ENCODE measurements at places on chromosomes 11 and 22. TPM values are rescaled to one million over a fixed set of nuclear protein-coding genes. Genes with fewer than 3 reads are reported as not detected.

Gene GALNT18
- polyA plus RNA-seq = 20.7 TPM

GRCh38 chr11:101435408-101435973, 148.3 kb downstream of the TRPC6 start:
- no peak for DNase-seq

Gene MPZL3
- polyA plus RNA-seq = 8.4 TPM

GRCh38 chr11:78067704-78068103, 4.0 kb downstream of the THRSP start:
- no peak for DNase-seq

DNA sequence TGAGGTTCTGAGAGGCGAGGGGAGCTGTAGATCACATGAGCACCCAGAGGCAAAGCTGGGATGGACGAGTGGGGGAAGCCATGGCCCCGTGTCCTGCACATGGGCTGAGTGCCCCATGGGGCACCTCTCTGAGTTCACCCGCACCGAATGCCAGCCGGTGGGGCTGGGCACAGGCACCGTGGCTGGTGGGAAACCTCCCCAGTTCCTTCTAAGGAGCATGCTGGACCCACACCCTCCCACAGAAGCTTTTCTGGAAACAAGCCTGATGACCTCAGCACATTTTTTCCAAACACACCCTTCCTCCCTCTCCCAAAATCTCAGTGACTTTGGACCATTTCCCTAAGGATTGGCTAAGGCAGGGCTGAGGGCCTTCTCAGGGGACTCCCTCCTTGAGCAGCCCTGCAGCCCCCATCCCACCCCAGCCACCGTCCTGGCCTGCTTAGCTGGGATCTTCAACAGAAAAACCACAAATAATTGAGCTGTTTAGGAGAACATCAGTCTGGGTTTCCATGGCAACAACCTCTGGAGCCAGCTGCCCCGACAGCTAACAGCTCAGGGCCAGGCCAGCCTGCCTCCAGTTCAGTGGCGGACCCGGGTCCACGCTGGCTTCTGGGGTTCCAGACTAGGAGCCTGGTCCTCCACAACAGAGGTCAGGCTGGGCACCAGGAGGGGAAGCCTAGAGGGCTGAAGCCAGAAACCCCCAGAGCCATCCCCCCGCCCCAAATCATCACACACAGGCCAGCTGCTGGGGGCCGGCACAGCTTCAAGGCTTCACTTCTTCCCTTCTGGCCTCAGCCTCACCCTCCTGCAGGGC, 18.1 kb upstream of the LINC01488 start:
- peak; percentile 88 for DNase-seq

Gene CYB5R2
- 18.1 TPM for polyA plus RNA-seq

DNA sequence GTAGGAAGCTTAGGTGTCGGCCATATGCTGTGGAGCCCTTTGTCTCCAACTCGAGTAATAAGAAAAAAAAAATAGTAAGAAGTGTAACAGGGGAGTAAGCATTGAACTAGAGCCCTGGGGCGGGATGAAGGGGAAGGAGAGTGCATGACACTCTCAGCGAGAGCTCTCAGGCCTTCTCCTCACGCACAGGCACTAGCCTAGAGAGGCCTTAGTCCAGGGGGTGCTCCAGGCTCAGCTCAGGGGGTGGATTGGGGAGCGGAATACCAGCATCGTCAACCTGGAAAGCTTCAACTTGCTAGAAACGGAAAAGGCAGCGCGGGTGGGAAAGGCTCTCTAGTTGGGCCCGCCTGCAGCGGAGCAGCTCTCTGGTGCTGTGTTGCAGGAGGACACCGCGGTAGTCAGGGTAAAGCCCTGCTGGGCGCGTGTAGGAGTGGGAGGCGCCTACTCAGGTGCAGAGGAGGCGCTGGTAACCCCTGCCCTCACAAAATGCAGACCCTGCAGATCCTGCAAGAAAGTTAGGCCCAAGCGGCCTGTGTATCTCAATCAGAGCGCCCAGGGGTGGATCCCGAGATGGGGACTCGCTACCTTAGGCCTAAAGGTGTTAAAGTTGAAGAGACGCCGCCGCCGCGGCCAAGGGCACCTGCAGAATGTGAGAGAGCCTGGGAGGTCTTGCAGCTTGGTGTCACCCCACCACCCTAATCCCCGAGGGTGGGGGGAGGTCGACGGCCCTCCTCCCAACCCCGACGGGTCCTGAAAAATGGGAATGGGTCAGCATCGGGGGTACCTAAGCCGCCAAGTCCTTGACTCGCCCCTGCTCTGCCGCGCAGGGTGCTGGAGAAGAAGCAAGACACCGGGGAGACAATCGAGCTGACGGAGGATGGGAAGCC, 2.8 kb downstream of the SLC17A6 start:
- no peak for DNase-seq

DNA sequence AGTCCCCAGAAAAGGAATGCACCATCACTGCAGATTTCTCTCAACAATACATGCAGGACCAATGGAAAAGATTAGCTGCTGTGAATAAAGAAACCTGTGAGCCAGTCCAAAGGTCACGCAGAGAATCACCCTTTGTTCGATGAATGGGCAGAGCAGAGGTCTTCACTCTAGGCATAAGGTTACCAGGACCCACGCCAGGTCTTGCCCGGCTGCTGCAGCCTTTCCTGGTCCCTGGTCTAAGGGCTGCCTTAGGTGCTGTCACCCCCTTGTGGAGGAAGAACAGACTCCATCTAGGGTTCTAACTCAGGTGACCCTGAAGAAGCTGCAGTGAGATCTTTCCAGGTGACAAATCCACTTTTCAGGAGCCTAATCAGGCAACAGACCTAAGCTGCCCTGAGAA, 29.0 kb upstream of the NAP1L4 start:
- DNase-seq = no peak

GRCh38 chr11:23789938-23790371, 706.9 kb upstream of the LUZP2 start:
- no peak for DNase-seq

Gene SAA1
- polyA plus RNA-seq = not detected

Measured in right lung (tissue), 10 donors.